ENCODE measurements at places on chromosomes 6 and 20. TPM values are rescaled to one million over a fixed set of nuclear protein-coding genes. Genes with fewer than 3 reads are reported as not detected.

RFX6 gene
- not detected for total RNA-seq

TREM1 gene
- total RNA-seq = 5.5 TPM

SCRT2 gene
- total RNA-seq = not detected

METTL24 gene
- 21.1 TPM for total RNA-seq

C6orf89 gene
- 69.4 TPM for total RNA-seq

VNN1 gene
- 3.9 TPM for total RNA-seq

MDC1 gene
- 9.8 TPM for total RNA-seq

SEC23B gene
- 20.9 TPM for total RNA-seq

PAK5 gene
- not detected for total RNA-seq

CLPSL1 gene
- total RNA-seq = not detected

CDK19 gene
- total RNA-seq = 13.2 TPM

DNAJC5 gene
- 48.5 TPM for total RNA-seq

HUS1B gene
- total RNA-seq = 2.3 TPM

AAR2 gene
- total RNA-seq = 48.5 TPM

HLA-DMB gene
- 8.3 TPM for total RNA-seq

GRCh38 chr6:33243476-33243875 lies 28.2 kb downstream of the VPS52 start:
- ATAC-seq = no peak

DNA sequence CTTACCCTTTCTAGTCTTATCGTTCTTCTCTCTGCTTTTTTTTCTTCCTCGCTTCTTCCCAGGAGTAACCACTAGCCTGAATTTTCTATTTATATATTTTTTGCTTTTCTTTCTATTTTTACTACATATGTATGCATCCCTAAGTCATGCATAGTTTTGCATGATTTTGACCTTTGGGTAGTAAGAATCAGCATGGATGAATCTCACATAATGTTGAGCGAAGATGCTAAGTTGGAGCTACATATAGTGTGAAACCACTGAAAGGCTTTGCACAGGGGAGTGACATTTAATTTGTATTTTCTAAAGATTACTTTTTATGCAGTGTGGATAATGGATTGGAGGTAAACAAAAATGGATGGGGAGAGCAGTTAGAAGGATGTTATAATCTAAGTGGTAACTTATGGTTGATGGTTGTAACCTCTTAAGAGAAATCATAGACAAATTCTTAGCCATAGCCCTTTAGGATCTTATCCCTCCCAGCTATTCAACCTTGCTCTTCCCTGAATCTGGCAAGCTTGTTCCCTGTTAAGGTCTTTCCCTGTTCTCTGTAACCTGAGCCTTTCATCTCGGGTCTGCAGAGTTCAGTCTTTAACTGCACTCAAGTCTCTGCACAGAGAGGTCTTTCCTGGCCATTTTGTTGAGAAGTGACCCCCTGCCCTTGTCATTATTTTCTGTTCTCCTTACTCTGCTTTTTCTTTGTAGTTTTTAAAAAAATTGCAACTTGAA lies 18.0 kb downstream of the PEX7 start:
- no peak for ATAC-seq

GRCh38 chr20:36717657-36718056 lies 28.2 kb downstream of the NDRG3 start:
- ATAC-seq = no peak

DNA sequence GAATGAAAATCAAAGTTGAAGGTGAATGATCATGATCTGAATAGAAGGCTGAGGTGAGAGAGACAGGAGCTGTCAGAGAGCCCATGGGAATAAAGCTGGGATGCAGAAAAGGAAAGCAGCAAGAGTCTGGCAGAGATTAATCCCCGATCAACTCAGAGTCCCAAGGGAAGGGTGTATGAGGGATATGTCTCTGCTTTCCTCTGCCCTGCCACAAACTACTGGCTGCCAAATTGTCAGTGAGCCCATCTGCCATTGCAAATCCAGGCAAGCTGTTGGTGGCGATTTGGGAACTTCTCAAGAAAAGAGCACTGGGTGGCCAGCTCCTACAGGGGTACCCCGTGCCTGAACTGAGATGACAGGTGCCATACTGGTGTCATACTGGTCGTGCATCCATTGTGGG lies 705.5 kb upstream of the MAN1A1 start:
- no peak for ATAC-seq

DNA sequence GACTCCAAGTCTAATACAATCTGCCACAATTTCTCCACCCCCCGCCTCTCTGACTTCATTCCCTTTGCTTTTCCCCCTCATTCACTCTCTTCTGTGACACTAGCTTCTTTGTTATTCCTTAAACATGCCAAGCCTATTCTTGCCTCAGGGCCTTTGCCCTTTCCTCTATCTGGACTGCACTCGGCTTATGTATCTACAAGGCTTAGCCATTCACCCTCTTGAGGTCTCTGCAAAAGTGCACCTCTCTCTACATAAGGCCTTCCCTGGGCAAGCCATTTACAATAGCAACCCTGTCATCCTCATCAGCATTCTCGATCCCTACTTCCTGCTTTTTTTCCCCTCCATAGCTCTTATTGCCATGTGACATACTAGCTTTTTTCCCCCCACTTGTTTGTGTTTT lies 168.9 kb downstream of the PDSS2 start:
- ATAC-seq = no peak

GRCh38 chr6:18044108-18044783 lies 56.8 kb upstream of the KIF13A start:
- ATAC-seq = no peak

DNA sequence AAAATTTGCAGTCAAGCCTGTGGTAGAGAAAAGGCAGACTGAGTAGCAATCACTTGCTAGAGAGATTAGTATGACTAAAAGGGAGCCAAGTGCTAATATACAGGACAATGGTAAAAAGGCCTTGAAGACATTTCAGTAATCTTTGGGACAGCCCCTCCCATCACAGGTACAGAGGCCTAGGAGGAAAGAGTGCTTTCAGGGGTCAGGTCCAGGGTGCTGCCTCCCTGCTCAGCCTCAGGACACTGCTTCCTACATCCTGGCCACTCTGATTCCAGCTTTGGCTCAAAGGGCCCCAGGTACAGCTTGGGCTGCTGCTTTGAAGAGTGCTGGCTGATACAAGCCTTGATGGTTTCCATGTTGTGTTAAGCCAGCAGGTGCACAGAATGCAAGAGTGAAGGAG lies 543.5 kb downstream of the MMUT start:
- no peak for ATAC-seq

- no peak for ATAC-seq
These were observed 18.9 kb upstream of the AKAP7 start for GRCh38 chr6:131116321-131116720.

DNA sequence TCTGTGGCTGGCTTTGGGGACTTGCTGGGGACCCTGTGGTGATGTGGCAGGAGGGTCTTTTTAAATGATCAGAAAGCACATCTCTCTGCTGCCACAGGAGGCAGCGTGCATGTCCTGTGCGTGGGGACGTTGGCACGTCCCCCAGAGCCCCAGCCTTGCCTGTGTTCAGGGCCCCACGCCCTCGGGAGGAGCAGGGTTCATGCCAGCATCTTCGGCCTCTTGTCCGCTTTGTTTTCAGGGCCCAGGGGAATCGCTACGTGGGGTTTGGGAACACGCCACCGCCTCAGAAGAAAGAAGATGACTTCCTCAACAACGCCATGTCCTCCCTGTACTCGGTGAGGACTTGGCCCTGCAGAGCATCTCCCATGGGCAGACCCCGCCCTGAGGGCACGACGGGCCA lies 6.0 kb downstream of the ARFGAP1 start:
- no peak for ATAC-seq

GRCh38 chr6:35213824-35214756 lies at the start of gene SCUBE3:
SCUBE3 (plus strand) TSS chr6:35213956; CDS start chr6:35214419, 463 bp downstream.
- peak; percentile 55 for ATAC-seq

DNA sequence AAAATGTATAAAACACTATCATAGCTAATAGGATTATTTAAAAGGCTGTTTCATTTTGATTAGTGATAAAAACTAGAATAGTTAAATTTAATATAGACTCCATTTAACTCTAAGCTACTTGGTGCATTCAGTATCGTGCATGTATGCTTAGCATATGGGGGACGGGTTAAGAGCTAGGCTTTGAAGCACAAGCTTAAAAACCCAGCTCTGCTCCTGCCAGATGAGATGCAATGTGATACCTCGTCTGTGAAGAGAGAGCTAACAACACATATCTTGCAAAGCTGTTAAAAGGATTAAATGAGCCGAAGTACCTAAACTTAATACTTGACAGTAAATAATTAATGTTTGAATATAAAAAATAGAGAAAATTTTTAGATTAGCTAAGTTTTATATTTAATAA lies 42.2 kb downstream of the DTNBP1 start:
- ATAC-seq = no peak

DNA sequence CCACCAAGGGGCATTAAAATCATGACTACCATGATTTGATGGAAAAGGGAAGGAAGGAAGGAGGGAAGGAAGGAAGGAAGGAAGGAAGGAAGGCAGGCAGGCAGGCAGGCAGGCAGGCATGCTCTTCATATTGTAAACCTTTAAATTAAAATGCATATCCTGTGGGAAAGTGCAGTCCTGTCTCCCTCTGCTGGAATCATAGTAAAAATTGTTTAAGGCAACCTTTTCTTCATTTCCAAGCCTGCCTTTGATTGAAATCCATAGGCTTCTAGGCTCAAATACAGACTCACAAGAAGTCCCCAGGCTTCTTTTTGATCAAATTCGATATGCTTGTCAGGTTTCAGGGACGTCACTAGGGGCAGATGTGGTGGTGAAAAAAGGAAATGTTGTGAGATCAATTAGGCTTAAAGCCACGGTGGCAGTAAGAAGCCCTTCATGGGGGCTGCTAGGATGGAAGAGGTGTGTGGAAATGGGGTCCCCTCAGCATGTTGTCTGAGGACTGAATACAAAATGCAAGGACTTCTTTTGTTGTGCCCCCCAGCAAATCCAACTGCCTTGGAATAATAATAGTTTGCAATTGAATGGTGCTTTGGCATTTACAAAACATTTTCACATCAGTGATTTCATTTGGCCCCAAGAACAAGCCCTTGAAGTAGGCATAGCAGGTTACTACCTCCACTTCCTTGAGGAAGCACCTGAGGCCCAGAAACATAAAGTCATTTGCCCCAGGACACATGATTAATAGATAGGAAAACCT lies 25.6 kb upstream of the GABRR1 start:
- ATAC-seq = no peak

- ATAC-seq = no peak
These were observed 158.2 kb upstream of the PRND start for GRCh38 chr20:4563534-4563933.

- ATAC-seq = no peak
These were observed 2.0 kb upstream of the SLC22A23 start for GRCh38 chr6:3458706-3459421.

DNA sequence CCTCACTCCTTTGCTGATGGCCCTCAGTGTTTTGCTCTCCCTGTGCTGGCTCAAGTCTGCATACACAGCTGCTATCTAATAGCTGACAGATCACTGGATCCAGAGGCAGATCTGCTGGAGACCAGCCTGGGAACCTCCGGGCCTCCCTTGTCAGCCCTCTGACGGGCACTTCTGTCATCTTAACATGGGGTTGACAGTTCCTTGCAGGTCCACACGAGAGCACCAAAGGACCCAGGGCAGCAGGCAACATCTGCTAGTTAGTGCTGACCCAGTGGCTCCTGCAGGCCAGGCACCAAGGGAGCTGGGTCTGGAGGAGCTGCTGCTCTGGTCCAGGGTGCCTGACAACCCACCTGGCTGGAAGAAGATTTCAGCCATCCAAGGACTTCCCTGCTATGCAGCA lies 208.1 kb downstream of the UST start:
- ATAC-seq = no peak

DNA sequence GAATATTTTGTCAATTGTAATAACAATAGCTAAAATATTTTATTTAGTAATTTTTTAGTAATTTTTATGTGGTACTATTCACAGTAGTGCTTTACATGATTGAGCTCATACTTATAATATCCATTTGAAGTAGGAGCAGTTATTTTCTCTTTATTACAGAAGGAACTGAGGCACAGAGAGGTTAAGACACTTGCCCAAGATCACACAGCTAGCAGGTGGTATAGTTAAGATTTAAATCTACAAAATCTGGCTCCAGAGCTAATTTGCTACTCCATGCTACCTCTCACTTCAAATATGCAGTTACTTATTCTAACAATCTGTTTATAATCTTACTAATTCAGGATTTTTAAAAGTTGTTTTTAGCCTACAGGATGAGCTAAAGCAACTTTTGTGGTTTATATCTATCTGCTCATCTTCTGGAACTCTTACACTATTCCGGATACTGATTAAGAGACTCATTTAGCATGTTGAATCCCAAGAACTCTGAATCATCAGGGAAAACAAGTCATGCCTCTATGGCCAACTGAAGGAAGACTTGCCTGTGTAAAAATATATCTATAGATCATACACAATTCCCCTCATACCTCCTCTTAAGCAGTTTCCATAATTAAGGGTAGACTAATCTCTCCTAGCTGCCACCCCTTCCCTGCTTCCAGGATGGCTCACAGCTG lies 324.2 kb downstream of the UBE3D start:
- no peak for ATAC-seq

DNA sequence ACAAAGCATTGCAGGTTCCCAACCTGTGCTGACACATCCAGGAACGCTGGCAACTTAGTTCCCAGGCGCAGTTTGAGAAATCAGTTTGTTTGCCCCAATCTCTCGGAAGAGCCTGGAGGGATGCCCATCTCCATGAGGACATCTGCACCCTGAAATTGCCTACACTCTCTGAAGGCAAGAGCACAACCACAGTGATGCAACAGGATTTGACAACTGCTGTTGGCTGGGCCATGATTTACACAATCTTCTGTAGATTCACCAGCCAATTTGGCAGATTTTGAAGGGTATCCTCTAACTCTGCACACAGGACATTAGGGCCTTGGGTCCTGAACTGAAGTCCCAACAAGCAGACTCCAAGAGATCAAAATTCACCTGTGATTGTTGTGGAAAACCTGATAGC lies 3.4 kb downstream of the APMAP start:
- ATAC-seq = no peak

DNA sequence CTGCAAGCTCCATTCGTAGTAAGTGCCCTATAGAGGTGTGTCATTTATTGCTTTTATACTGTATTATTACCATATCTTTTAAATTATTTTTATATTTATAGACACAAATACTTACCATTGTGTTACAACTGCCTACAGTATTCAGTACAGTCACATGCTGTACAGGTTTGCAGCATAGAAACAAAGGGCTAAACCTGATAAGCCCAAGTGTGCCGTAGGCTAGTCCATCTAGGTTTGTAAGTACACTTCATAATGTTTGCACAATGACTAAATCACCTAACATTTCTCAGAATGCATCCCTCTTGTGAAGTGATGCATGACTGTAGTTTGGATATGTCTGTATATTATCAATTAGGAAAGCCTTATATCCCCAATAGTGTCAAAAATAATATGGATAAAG lies 122.8 kb downstream of the CLVS2 start:
- no peak for ATAC-seq

GRCh38 chr20:24353135-24353690 lies 116.2 kb upstream of the SYNDIG1 start:
- no peak for ATAC-seq

- ATAC-seq = no peak
These were observed 7.4 kb upstream of the SLC23A2 start for GRCh38 chr20:5008759-5009158.

DNA sequence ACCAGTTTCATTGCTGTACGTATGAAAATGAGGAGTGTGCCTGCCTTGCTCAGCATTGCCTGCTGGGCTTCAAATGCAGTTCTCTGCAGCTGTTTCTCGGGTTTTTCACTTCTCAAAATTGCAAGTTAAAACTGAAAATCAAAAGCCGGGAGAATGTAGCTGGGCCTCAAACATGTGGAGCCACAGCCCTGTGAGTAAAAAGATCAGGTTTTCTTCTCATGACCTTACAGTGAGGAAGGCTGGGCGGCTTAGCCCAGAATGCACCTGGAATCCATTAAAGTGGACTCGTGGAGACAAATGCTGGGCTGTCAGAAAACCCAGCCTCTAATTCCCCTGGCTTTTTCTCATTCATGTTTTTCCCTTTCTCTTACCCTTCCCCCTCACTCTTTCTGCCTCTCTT lies 34.4 kb downstream of the DSE start:
- peak; percentile 35 for ATAC-seq

Measured in gastroesophageal sphincter (tissue), 4 donors.